Spinal cord (tissue), 10 donors: ENCODE measurements at places on chromosomes 4 and X. TPM values are rescaled to one million over a fixed set of nuclear protein-coding genes. Genes with fewer than 3 reads are reported as not detected.

GRCh38 chrX:44765556-44765955, 78.3 kb upstream of the DUSP21 start:
- DNase-seq = no peak

DNA sequence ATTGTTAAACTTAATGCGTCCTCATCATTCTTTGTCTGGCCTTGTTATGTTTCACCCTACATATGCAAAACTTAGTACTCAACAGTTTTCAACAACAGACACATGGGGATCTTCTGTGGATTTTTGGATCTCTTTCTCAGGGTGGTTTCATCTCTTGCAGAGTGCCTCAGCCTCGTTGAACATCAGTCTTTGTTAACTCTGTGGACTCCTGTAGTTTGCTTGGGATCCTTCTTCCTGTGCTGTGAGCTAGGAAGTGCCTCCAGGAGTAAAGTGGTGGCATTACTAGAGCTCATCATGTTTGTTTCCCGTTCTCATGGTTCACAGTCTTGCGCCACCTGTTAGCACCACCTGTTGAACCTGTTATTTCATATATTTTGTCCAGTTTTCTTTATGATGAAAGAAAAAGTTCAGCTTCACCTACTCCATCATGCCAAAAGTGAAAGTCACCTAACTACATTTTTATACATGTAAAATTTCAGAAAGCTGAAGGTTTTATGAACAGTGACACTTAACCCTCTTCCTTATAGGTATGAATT, 27.5 kb upstream of the NDUFC1 start:
- no peak for DNase-seq

DNA sequence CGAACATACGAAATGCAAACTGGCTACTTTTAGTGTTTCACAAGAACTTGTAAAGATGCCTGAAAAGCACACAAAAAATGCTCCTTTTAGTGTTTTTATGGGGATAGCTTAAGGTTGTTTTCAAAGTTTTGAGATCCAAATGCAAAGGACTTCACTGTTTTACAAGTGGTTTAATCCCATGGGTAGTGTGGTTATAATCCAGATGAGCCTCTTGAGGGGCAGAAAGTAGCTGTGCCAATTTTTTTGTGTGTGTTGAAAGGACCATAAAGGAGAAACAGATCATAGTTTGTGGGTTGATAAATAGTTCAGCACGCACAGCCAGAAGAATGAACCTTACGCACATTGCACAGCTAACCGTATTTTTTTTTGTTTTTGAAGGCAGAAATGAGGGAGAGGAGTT, 126.9 kb upstream of the GIMD1 start:
- DNase-seq = no peak

Gene CNGA1
- total RNA-seq = 0.61 TPM

Gene SULT1B1
- 3.6 TPM for total RNA-seq

GRCh38 chr4:65014078-65014477, 604.8 kb upstream of the TECRL start:
- DNase-seq = no peak
